ENCODE measurements at places on chromosomes 6 and 20.

GRCh38 chr6:118981884-118982574 is 47.1 kb upstream of the MCM9 start:
- no peak for DNase-seq

DNA sequence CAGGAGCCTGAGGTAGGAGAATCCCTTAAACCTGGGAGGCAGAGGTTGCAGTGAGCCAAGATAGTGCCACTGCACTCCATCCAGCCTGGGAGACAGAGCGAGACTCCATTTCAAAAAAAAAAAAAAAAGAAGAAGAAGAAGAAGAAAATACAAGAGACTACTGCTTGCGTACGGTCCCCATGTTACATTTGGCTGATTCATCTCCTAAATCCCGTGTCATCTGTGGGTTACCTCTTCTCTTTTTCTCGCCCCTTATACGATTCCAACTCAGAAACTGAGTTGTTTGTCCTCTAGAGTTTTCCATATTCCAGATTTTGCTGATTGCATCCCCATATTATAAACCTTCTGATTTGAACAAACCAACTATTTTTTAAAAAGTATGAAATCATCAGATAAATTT is 62.4 kb upstream of the NELFCD start:
- no peak for DNase-seq

DNA sequence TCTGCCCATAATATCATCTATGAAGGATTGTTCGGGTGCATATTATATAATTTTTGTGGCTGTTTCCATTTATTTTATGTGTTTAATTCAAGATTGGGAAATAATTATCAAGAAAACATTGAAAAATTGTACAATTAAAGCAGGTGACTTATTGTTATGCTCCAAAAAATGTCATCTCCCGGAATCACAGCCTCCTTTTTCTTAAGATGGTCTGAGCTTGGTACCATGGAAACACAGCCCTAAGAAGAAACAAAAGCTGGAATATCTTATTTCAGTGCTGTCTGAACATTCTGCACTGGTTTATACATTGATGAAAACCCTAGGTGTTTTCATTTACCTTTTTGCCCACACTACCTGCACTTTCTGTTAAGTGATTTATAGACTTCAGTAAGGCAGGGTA is 367.2 kb downstream of the ARHGAP18 start:
- no peak for DNase-seq

- no peak for DNase-seq
Observed at GRCh38 chr20:46330831-46331371, 22.6 kb upstream of the CDH22 start.

DNA sequence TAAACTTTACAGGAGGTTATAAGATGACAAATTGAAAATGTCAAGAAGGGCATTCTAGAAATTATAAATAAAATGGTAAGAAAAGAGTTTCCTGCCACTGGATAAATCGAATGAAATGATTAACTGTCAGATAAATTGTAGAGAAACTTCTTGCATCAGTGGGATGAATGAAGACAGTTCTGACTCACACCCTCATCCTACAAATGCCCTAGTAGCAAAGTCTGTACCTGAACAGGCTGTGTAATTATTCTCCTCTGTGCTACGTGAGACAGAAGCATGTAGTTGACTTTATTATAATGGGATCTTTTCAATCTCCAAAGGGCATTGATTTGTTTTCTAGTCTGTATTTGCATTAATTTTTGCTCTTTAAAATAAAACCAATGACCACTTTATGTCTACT is 47.3 kb downstream of the IYD start:
- DNase-seq = no peak

DNA sequence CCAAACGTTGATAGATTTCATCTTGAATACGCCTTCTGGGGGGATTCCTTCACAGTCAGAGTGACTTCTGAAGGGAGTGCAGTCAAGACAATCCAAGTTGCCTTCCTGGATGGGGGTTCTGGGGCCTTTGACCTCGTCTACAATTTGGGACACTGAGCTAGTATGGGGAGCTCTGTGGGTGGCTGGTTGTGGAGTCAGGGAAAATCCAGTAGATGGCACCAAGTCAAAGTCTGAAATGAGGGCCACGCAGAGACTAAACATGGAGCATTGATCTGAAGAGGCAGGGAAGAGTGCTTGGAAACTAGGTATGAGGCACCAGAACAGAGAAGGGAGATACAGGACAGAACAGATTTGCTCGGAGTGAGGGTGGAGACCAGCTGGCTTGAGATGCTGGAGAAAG is 43.6 kb upstream of the CCN6 start:
- DNase-seq = no peak

DNA sequence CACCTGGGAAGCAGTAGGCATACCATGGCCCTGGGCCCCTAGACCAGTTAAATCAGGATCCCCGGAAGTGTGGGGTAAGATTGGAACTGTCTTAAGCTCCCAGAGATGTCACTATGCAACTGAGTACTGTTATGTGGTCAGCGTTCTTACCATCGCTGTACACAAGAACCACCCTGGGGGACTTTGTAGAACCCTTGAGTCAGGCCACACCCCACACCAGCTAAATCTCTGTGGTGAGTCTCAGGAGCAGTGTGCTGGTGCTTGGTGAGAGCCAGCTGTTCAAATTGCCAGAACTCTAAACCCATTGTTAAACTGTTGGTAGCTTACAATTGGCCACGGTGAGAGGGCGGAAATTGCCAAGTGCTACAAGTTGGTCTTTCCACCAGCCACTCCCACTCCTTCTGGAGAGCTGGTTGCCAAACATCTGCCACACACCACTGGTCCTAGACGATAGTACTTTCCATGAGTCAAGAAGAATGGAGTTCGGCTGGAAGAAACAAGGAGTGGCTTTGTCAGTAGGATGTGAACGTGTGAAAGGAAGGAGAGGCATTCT is 80.5 kb upstream of the SYNDIG1 start:
- no peak for DNase-seq

DNA sequence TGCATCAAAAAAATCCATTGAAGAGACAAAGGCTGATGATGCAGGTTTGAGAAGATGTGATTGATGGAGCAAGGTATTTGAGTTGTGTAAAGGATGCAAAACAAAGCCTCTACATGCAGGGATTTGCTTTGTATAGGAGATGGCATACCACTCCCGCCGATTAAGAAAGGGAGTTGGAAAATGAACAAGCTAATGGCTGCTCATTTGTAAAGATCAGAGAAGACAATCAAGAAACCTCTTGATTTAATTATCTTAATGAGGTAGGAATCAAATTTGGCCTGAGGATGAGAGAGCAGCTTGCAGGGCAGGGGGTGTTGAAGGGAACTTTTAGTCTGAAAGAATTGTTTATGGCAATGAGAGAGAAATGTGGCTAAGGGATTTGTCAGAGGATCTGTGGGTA is 448.2 kb upstream of the ADGRB3 start:
- DNase-seq = no peak

- DNase-seq = no peak
Observed at GRCh38 chr6:35543459-35544193, 30.9 kb upstream of the TULP1 start.

DNA sequence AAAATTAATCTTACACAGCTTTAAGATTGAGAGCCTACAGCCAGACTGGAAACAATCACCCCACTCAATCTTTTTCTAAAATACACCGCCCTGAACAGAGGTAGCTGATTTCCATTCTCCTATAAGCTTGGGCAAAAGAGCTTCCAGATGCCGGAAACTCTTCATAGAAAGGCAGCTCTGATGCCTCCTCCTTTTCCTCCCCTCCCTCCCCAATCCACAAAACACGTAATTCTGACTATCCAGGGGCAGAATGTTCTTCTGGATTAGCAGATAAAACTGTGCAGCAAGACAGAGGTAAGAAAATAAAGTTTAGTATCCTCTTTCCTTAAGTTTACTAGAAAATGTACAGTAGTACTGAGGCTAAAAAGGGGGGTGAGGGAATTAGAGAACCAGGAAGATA is 15.8 kb downstream of the ADNP start:
- DNase-seq = no peak

DNA sequence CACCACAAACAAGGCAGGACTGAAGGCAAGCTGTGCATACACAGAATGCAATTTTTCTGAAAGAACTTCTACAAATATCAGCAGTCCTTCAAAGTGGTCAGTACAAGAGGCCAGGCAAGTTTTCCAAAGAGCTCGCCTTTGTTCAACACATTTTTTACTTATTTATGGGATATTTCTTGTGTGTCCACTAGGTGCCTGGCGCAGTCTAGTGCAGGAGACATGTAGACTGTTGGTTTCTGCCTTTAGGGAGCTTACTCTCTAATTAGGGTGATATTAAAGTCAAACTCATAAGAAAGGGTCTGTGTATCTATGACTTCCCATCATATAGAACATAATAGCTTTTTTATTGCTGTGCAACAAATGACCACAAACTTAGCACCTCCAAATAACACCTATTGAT is 21.2 kb upstream of the VEGFA start:
- no peak for DNase-seq

- no peak for DNase-seq
Observed at GRCh38 chr6:1901556-1901955, 291.8 kb downstream of the FOXC1 start.

DNA sequence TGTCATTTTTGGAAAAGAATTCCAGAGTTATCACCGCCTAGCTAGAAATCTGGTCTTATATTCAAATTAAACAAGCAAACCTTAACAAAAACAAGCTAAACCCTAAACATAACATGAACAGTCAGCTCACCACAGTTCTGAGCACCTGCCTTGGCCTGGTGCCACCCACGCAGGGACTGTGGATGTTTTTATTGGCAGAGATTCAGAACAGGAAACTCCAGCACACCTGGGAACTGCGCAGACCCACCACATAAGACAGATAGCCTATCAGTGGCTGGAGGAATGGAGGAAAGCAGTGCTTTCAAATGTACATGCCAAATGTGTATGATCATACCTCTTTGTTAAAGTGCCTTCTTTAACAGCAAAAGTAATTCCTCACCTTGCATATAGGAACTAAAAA is 8.9 kb downstream of the SLC16A10 start:
- no peak for DNase-seq
